ENCODE measurements at places on chromosomes 1 and 21.
A peak's percentile ranks its signal among the peaks of the same experiment; 100 is the strongest.

GRCh38 chr21:45699966-45700365 is 56.4 kb downstream of the PCBP3 start:
- DNase-seq, result no peak

DNA sequence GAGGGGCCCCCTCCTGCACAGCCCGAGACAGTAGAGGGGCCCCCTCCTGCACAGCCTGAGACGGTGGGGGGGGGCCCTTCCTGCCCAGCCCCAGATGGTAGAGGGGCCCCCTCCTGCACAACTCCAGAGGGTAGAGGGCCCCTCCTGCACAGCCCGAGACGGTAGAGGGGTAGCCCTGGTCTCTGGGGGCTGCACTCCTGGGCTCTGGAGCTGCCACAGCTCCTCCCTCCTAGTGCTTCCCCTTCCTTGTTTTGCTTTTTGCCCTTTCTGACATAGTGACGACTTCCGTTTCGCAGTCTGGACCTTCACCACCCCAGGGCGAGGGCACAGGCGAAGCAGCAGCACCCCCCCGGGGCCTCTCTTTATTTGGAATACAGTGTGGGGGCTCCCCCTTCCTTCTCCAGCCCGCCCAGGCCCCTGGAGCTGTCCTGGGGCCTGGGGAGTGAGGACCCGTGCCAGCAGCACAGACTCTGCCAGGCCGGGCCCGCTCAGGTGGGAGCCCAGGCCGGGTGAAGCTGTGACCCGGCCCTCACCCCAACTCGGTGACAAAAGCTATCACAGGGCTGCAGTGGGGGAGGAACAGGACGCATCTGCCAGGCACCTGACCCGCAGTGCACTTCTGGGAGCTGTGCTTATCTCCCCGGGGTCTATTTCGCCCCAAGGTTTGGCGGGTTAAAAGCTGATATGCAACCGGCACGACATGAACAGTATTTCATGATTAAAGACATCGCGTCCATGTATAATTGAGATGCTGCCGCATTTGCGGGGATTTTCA is 1.1 kb upstream of the PRXL2B start:
- peak; percentile 40 for DNase-seq

DNA sequence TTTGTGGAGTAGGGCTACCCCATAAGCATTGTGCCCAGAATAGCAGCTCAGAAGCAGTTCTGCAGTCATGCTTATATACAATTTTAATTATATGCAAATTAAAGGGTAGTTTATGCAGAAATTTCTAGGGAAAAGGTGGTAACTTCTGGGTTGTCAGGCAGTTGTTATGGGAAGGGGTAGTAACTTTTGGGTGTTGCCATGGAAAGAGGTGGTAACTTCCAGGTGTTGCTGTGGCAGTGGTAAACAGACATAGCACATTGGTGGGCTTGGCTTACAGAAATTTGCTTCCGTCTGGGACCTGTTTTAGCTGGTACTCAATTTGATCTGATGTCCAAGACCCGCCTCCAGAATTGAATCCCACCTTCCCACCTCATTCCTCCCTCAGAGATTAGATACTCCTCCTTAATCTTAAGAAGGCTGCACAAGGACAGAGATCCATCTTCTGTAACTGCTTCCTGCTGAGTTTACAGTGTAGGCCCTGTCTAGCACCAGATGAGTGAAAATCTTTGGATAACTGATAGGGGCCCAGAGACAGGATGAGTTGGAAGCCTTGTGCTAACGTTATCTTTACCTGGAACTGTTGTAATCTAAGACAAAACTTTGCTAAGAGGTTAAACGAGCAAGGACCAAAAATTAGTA is 26.7 kb downstream of the SUCO start:
- DNase-seq, result no peak

- no peak for DNase-seq
These were observed 49.0 kb downstream of the CLDN17 start for GRCh38 chr21:30117631-30118030.

DNA sequence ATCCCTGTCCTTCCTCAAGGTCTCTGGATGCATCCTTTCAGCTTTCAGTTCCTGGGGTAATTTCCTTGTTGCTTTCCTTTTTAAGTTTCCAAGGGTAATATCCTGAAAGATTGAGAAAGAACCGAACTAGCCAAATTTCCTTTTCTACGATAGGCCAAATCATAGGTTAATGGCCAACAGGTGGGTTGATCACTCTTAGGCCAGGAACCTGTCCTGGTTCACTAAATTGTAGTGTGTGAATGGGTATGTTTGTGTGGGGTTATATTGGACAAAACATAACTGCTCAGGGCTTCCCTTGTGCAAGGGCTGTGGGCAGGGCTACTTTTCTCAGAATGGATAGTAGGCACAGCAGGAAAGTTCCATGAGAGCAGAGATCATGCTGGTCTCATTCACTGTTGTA is 17.1 kb downstream of the UBE2T start:
- DNase-seq, result no peak
